Putamen (tissue), 1 donor: ENCODE measurements at places on chromosomes 4 and X.
A peak's percentile ranks its signal among the peaks of the same experiment; 100 is the strongest.

DNA sequence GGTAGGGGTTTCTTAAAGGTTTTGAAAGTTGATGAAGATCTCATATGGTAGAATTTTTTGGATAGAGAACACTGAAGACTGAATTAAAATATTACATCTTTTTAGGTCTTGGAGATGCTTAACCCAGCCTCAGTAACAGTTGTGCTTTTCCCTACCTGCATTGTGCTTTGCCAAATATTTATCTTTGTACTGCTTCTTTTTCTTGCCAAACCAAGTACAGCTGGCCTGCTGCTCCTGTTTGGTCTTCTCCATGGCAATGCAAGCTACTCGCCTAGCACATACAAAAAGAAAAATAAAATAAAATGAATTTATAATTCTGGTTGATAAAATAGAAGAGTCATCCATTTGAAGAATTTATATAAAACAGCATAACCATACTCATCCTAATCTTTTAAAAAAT lies 95.4 kb downstream of the NYX start:
- no peak for DNase-seq

DNA sequence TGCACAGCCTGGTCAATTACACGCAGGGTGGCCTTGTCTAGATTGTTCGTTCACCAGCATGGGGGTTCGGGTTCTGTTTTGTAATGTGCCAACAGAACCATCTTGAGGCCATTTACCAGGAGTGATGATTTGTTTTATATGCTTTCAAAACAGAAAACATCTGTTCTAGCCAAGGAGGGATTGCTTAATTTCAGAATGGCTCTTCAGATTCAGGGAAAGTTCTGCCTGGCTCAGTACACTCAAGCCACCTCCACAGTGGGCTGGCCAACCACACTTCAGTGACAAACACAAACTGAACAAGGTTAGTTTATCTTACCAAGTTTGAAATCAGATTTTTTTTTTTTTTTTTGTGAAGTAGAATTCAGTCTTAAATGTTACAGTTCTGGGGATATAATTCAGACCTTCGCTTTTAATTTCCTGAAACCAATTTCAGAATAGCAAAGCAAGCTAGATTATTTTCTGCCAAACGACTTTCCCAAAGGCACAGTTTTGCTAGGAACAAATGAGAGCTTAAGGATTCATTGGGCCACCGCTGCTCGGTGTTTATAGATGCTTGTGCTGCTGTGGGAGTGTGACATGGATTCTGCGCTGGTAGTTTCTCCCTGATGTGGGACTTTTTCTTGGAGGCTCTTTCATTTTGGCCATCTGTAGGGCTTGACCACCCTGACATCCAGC lies 23.4 kb downstream of the SMS start:
- no peak for DNase-seq

GRCh38 chr4:52635130-52635529 lies 24.0 kb downstream of the USP46 start:
- DNase-seq: no peak

- no peak for DNase-seq
Observed at GRCh38 chr4:14850455-14851097, 151.7 kb upstream of the CPEB2 start.

DNA sequence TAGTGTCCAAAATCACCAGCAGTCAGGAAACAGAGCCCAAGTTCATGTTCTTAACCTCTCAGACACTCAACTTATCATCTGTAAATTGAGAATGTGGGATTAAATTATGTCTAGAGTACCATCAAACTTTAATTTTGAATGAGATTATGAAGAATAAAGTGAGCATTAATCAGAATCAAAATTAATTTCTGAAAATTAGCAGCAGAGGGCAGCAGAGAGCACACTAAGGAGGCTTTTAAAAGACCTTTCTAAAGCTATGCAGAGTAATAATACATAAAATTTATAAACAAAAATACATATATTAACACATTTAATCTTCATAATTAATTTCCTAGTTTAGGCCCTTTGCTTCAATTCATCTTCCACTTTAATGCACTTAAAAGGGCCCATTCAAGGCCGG lies 7.1 kb downstream of the TASL start:
- no peak for DNase-seq

DNA sequence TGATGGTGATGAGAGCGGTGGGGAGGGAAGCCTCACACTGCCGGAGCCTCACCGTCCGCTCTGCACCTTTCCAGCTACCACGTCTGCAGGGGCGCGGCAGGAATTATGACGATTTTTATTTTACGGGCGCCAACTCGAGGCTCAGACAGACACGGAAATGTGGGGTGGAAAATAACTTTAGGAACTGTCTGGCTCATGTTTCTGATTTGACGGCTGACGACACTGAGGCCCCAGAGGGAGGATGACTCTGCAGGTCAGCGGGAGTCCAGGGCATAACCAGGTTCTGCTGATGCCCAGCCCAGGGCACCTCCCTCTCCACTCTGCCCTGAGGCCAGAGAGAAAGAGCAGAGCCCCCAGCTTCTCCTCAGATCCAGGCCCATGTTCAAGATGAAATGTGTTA lies 43.9 kb downstream of the C4orf50 start:
- no peak for DNase-seq

GRCh38 chr4:2290974-2291704 lies 29.2 kb upstream of the MXD4 start:
- peak; percentile 42 for DNase-seq

DNA sequence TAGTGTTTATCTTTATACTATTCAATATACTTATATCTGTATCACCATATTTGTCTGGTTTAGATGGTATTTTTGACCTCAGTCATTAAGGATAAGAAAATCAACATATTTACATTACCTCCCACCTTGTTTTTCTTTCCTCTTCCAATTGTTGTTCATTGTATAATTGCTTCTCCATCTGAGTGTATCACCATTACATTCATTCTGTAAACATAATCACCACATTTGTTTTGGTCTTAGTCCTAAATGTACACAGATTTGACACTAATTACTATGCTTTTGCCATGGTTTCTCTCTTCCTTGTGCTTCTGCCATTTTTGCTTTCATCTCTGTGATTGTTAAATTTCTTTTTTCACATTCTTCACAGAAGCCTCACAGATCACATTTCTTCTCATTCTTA lies 12.7 kb downstream of the ARMCX6 start:
- DNase-seq: no peak

DNA sequence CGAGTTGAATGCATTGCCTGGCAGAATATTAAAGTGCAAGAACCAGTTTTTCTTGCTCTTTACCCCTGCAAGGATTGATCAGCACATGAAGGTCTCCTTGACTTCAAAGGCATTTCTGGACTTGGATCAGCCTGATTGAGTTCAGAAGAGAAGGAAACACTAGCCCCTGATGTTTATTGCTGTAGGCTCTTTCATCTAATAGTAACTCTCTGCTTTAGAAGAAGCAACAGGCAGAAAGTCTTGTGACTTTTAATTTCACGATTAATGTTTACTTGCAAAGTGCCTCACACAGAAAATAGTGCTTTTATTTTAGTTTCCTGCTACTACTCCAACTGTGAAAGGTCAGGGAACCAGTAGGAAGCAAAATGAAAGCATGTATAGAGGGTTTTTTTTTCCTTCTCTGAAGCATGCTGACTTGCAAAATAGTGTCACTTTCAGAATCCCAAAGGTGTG lies 69.1 kb downstream of the PCDH7 start:
- no peak for DNase-seq

DNA sequence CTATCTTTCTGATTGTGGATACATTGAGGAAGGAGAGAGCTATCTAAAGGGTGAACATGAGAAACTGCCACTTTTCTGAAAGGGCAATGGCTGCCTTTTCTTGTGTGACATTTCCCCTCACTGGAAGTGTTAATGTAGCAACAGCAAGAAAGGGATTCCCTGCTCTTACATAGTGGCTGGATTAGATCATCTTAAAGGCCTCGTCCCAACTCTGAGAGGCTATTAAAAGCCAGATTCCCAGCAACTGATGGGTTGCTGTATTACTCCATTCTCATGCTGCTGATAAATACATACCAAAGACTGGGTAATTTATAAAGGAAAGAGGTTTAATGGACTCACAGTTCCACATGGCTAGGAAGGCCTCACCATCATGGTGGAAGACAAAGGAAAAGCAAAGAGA lies 33.7 kb upstream of the ADH7 start:
- DNase-seq: no peak

- DNase-seq: no peak
Observed at GRCh38 chr4:31458813-31459212, 738.6 kb downstream of the PCDH7 start.

DNA sequence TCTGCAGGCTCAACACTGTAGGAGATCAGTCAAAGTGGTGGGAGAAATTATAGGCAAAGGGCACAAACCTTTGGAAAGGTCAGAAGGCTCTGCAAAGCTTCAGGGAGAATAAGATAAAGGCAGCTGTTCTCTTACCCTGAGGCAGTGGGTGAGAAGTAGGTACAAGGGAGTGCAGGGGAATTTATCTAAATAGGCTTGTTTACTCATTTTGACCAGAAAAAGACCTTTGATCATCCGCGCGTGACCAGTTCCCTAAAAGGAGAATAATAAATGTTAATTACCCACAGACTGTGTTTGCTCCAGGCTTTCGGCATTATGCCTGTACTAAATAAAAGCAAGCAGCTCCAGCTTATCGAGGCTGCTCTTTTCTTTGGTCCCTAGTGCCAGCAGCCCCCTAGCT lies 9.3 kb downstream of the FGFBP2 start:
- no peak for DNase-seq

GRCh38 chrX:49986058-49986457 lies 63.7 kb downstream of the CLCN5 start:
- DNase-seq: no peak

DNA sequence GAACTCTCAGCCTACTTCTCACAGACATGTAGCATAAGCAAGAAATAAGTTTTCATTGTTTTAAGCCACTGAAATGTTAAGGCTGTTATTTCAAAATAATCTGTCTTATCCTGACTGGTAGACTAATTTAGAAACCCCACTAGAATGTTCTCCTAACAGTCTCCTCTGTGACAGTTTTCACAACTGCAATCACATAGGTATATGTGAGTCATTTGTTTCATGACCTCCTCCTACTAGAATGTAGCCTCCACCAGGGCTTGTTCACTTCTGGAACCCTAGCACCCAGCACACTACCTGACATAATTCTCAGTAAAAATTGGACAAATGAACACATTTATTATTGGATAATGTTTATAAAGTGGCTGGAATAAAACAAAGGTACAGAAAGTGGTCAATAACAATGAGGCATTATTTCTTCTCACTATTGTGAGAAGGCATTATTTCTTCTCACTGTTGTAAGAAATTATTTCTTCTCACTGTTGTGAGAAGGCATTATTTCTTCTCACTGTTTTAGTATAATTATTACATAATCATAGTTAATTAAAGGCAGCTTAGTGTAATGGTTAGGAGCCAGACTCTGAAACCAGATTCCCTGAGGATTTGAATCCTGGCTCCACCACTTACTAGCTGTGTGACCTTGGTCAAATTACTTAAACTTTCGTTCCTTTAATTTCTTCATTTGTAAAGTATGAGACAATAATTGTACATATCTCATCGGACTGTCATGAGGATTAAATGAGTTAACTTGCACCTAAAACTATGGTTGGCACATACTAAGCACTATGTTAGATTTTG lies 251.5 kb downstream of the RASL11B start:
- DNase-seq: no peak

DNA sequence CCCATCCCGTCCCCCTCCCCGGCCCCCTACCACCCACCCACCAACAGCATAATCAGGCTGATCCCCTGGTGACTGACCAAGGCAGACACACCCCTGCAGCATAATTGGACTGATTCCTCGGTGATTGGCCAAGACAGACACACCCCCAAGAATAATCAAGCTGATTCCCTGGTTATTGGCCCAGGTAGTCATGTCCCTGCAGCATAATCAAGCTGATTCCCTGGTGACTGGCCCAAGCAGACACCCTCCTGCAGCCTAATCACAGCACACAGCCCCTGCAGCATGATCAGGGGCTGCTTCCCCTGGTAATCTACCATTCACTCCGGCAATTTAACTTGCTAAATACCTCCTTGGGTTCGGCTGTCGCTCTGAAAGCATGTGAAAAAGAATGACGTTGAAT lies 47.5 kb upstream of the STS start:
- DNase-seq: no peak

DNA sequence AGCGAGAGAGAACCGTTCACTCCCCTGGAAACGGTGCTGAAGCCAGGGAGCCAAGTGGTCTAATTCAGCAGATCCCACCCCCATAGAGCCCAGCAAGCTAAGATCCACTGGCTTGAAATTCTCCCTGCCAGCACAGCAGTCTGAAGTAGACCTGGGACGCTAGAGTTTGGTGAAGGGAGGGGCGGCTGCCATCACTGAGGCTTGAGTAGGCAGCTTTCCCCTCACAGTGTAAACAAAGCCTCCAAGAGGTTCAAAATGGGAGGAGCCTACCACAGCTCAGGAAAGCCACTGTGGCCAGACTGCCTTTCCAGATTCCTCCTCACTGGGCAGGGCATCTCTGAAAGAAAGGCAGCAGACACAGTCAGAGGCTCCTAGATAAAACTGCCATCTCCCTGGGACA lies 37.8 kb upstream of the CDS1 start:
- DNase-seq: no peak

- DNase-seq: no peak
Observed at GRCh38 chr4:52943677-52944076, 81.6 kb downstream of the RASL11B start.

GRCh38 chr4:41514766-41515481 lies 23.0 kb upstream of the LIMCH1 start:
- DNase-seq: no peak

- no peak for DNase-seq
Observed at GRCh38 chrX:152259150-152259549, 120.8 kb upstream of the MAGEA10 start.

- DNase-seq: no peak
Observed at GRCh38 chrX:13180807-13181206, 136.4 kb upstream of the FAM9C start.

DNA sequence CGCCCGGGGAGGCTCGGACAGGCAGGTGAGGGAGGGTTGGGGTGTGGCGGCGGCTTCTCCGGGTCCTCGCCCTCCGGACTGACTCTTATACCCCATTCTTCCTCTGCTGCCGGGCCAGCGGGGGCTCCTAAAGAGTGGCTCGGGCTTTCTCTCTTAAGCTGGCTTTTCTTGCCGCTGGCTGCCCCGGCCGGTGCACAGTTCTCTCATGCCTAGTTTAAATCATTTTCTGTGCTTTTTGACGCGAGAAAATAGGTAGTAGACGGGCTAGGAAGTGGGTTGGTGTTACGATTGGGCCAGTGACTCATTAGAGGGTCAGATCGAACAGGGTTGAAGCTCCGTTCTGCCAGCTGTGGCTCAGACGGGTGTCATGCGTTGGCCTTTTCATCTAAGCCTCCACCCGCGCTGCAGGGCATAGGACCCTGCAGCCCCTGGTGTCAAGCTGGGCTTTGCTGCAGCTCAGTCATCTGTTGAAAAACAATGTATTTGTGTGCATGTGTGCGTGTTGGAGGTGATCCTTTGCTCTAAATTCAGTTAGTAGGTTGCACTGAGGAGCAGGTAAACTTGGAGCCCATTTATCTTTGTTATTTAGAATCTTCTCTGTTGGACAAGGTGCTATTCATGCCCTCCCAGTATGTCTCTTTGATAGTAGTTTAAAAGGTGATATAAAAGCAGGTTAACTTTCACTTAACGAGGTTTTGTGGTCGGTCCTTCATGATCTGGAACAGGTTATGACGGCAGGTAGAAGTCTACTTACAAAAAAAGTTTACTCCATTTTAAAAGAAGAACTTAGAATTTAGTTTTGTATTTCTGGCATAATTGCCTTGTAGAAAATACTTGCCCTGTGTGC lies 802 bp downstream of the BMP2K start:
- DNase-seq: peak; percentile 23

- DNase-seq: no peak
Observed at GRCh38 chrX:132615391-132616131, 126.7 kb upstream of the MBNL3 start.

- DNase-seq: no peak
Observed at GRCh38 chr4:69787879-69788278, 27.5 kb upstream of the SULT1B1 start.
